ENCODE measurements at places on chromosomes 5 and 9. TPM values are rescaled to one million over a fixed set of nuclear protein-coding genes. Genes with fewer than 3 reads are reported as not detected.

Gene HCN1
- 1.2 TPM for total RNA-seq

Gene GRAMD2B
- total RNA-seq: 7.9 TPM

Gene CDKN2A
- not detected for total RNA-seq

Gene SLC34A3
- total RNA-seq: not detected

Gene MEIKIN
- total RNA-seq: not detected

Gene IL4
- total RNA-seq: not detected

- no peak for DNase-seq
- H3K36me3 ChIP-seq: no peaks in the 10 kb centered on the region
- H3K4me1 ChIP-seq: no peaks in the 10 kb centered on the region
- H3K4me3 ChIP-seq: no peak overlapping the region
These were observed 11.6 kb upstream of the CEP120 start for GRCh38 chr5:123434796-123435195.

DNA sequence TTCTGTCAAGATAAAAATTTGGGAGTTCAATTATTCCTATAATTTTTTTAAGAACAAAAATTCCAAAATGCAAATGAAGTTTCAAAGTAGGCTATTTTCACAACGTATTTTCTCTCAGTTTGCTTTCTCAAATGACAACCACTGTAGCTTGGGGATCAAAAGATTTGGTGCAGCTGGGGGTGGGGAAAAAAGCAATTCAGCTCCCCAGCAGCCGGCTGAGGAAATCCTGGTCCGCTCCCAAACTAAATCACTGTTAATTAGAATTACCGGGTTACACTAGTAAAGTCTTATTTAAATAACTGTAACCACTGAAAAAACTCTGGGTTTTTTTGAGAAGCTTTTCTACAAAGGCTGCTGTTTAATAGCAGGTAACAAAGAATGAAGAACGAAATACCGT, 5.7 kb downstream of the NR6A1 start:
- H3K36me3 ChIP-seq: no peaks in the 10 kb centered on the region
- peaks cover 18% of the 10 kb centered on the region for H3K4me1 ChIP-seq
- DNase-seq: no peak
- no peak overlapping the region for H3K27ac ChIP-seq
- H3K27me3 ChIP-seq: peaks cover 92% of the 10 kb centered on the region
- H3K4me3 ChIP-seq: no peak overlapping the region

DNA sequence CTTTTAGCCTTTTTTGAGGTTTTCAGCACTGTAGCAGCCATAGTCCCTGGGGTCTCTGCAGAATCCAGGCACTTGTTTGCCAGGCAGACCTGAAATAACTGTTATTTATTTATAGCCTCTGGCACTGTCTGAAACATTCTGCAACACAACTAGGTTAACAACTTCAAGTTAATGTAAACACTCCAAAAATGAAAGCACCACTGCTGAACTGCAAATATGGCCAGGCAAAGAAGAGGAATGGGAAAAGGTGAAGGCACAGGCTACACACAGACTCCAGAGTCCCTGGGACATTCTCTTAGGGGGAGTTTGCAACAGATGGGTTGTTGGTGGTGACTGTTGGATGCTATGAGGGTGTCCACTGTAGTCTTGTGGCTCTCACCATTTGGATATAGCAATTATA, 369.0 kb downstream of the MAT2B start:
- no peaks in the 10 kb centered on the region for H3K27me3 ChIP-seq
- DNase-seq: no peak
- no peak overlapping the region for H3K4me3 ChIP-seq
- H3K4me1 ChIP-seq: peaks cover 10% of the 10 kb centered on the region
- H3K36me3 ChIP-seq: no peaks in the 10 kb centered on the region

GRCh38 chr9:103301051-103301450, 305.9 kb downstream of the CYLC2 start:
- H3K27me3 ChIP-seq: no peaks in the 10 kb centered on the region
- DNase-seq: no peak
- no peak overlapping the region for H3K27ac ChIP-seq
- H3K36me3 ChIP-seq: no peaks in the 10 kb centered on the region

DNA sequence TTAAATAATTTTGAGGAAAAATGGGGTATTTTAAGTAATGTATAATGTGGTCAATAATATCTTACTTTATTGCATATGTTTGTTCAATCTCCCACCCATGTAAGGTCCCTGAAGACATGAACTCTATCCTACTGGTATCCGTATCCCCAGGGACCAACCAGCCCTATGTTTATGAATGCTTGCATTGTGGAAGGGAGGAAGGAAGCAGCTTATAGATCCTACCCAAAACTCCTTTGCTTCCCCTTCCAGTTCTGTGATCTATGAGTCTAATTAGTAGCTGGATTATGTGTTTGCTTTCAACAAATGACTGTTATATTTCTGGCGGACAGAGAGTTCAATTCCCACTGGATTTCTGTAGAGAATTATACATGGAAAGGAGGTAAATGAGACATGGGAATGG, 45.6 kb downstream of the CNTRL start:
- H3K4me1 ChIP-seq: peaks cover 24% of the 10 kb centered on the region
- H3K27me3 ChIP-seq: no peaks in the 10 kb centered on the region
- DNase-seq: no peak
- peak overlapping the region; percentile 22 for H3K4me3 ChIP-seq
- H3K36me3 ChIP-seq: no peaks in the 10 kb centered on the region

DNA sequence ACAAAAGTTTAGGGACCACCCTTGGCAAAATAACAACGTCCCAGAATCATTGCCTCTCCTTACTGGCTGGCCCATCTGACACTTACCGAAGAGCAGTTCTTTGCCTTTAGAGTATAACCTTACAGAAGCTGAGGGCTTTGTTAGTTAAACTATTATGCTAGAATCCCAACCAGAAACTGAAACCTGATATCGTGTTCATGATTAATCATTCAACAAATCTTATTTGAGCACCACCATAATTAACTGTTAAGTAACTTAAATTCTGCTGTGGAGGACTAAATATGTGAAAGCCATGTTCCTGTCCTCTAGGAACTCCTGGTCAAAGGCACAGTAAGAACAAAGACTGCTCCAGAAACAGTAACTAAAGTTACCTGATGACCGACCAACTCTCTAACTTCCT, 104.9 kb downstream of the ARL15 start:
- no peak overlapping the region for H3K27ac ChIP-seq
- H3K27me3 ChIP-seq: no peaks in the 10 kb centered on the region
- no peak for DNase-seq
- H3K36me3 ChIP-seq: peaks cover 14% of the 10 kb centered on the region

- peaks cover 14% of the 10 kb centered on the region for H3K36me3 ChIP-seq
- H3K4me1 ChIP-seq: no peaks in the 10 kb centered on the region
- no peaks in the 10 kb centered on the region for H3K27me3 ChIP-seq
- no peak for DNase-seq
- no peak overlapping the region for H3K27ac ChIP-seq
These were observed 46.7 kb downstream of the GDNF start for GRCh38 chr5:37792975-37793631.

DNA sequence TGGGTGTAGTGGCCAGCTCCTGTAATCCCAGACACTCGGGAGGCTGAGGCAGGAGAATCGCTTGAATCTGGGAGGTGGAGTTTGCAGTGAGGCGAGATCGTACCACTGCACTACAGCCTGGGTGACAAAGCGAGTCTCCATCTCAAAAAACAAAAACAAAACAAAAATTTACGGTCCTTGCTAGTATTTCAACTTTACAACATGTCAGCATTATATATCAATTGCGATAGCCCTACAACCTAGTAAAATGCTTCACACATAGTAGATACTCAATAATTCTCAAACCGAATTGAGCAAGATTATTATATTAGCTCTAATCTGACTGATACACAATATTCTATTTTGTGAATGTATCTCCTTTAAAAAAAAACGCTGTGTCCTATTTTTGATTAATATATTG, 1411.0 kb upstream of the WWC1 start:
- H3K27me3 ChIP-seq: no peaks in the 10 kb centered on the region
- H3K4me1 ChIP-seq: peaks cover 18% of the 10 kb centered on the region
- DNase-seq: no peak
- no peaks in the 10 kb centered on the region for H3K36me3 ChIP-seq
- H3K27ac ChIP-seq: no peak overlapping the region
